Stimulated activated naive CD4-positive, alpha-beta T cell treated with Interleukin-2 at 50 U/mL for 16 hours (primary cell): ENCODE measurements at places on chromosomes 16 and 17.

- no peak for DNase-seq
These were observed 25.2 kb downstream of the ELAC2 start for GRCh38 chr17:12992676-12993075.

DNA sequence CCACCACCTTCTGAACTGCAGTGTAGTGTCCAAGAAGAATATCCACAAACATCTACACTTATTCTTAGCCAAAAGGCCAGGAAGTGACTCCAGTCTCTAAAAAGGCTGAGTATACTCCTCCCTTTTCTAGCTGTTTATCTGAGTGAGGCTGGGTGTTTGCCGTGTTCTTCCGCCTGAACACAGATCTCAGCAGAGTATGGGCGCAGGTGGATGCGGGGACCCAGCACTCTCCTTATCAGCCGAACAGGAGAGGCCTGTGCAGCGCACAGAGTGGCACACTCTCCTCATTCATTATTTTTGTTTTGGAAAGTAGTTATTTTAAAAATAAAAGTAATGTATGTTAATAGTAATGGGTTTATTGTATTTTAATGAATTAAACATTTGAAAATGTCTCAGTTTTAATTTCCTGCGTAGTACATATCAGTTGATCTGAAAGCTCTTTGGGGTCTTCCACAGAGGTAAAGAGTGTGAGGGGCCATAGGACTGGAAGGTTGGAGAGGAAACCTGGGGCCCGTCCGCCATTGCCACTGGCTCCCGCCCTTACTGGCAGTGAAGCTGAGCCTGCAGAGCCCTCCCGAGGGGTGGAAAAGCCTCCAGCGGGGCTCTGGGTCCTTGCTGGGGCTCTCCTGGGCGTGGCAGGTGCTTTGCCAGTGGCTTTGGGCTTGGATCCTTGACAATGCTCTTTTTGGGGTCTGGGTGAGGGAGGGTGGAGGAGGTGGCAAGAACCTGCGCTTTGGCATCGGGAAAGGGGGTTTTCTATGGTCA, 53.8 kb downstream of the PDPK1 start:
- no peak for DNase-seq

GRCh38 chr17:73616120-73616872, 27.9 kb downstream of the SDK2 start:
- DNase-seq: no peak

- DNase-seq: peak; percentile 48
These were observed 1.2 kb downstream of the DYNLL2 start for GRCh38 chr17:58084317-58084981.

DNA sequence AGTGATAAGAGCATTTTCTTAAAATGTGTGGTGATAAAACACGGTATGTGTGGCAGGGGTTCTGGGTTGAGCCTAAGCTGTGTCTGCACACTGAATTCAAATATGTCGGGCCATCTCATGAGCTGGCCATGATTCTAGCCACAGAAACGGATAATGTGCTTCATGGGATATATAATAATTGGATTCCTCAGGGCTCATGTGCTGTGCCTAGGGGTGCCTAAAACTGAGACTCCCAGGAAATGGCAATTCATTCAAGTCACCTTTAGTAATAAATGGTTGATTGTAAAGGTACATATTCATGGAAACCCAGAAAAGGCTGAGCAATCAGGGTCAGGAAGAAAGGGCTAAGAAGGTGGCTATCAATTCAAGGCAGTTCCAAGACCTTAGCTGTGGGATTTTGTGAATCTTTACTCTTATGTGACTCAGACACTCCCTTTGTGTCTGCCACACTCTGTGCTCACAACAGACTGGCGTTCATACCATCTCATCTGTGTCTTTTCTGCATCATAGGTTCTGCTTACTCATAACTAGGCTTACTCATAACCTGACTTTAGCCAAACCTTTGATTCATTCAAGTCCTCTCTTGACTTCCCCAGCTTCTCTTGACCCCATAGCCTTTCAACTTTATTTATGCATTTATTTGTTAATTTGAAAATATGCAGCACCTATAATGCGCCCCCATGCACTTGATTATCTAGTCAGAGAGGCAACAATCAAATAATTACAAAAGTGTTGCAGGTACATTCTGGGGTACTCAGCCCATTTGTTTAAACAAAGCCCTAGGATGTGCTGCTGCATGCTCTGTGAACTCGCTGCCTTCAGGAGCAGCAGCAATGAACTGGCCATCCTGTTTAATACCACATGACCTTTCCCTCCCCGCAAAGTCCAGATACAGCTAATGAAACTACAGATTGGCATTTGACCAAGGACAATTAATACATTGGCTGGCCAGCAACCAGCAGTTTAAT, 28.4 kb upstream of the MED13 start:
- no peak for DNase-seq

- no peak for DNase-seq
These were observed 7.3 kb downstream of the MAPK8IP3 start for GRCh38 chr16:1713331-1713730.

- no peak for DNase-seq
These were observed 34.9 kb downstream of the PECAM1 start for GRCh38 chr17:64355536-64356303.

DNA sequence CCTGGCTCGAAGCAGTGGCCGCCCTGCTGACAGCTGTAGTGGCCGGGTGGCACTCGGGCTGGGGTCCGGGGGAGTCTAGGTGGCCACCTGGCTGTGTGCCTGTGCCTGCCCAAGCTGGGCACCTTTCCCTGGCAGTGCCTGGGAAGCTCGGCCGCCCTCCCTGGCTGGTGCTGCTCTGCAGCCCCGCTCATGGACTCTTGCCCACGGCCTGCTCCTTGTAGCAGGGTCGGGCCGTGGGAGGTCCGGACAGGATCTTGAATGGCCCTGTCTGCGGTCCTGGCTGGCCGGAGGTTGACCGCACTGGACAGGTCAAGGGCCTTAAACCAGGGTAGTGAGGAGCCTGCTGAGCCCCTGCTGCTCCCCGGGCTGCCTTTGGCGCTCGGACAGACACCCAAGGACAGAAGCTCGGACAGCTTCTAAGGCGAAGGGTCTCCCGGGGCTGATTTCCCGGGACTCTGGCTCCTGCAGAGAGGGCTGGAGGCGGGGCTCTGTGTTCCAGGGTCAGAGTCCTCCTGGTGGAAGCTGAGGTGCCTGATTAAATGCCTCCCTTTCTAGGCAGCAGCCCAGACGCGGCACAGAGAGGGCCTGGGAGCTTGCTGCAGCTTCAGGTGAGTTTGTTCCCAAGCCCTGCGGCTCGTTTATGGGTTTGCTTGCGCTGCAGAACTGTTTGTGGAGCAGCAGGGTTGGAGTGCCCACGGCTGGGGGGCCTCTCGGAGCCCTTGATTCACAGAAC, 6.0 kb downstream of the CAPN15 start:
- DNase-seq: no peak

- DNase-seq: no peak
These were observed 13.0 kb downstream of the PCTP start for GRCh38 chr17:55763856-55764255.

GRCh38 chr17:76036497-76037261, 9.6 kb upstream of the EVPL start:
- DNase-seq: no peak
